ENCODE measurements at places on chromosomes 3 and 15.

- DNase-seq = no peak
Observed at GRCh38 chr15:85652457-85652856, 142.3 kb downstream of the KLHL25 start.

- no peak for DNase-seq
Observed at GRCh38 chr3:184145111-184145524, 10.0 kb downstream of the EIF2B5 start.

GRCh38 chr3:140092848-140093536 lies 158.0 kb downstream of the CLSTN2 start:
- no peak for DNase-seq

DNA sequence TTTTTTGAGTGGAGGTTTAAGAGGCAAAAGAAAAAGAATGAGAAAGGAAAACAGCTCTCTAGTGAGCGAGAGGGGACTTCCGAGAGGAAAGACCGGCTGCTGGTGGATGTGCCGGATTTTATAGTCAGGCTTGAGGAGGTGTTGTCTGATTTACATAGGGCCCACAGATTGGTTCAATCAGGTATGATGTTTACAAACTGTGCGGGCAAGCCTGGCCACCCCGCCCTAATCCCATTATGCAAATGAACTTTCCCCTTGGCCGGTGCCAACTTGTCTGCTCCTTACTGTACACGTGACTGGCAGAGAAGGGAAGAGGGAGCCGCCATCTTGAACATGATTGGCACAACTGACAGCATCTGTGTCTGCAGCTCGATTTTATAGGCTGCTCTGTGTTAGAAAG lies 44.7 kb downstream of the FAM43A start:
- DNase-seq = no peak

DNA sequence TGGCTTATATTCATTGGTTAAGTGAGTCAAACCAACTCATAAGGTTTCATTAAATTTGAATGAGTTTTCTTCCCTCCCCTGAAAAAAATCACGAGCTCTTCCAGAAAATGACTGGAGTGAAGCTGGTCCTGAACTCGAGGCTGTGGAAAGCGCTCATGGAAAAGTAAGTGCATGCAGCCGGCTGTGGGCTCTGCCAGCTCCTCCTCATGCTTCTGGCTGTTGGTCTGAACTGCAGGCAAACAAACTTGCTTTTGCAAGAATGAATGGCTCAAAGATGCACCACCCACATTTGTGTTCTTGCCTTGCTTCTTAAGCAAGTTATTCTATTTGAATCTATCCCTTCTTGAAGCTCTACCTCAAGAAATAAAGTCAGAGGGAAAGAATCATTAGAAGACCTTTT lies 6.2 kb downstream of the ETV5 start:
- no peak for DNase-seq

- DNase-seq = no peak
Observed at GRCh38 chr3:72997421-72997961, 880 bp downstream of the PPP4R2 start.

DNA sequence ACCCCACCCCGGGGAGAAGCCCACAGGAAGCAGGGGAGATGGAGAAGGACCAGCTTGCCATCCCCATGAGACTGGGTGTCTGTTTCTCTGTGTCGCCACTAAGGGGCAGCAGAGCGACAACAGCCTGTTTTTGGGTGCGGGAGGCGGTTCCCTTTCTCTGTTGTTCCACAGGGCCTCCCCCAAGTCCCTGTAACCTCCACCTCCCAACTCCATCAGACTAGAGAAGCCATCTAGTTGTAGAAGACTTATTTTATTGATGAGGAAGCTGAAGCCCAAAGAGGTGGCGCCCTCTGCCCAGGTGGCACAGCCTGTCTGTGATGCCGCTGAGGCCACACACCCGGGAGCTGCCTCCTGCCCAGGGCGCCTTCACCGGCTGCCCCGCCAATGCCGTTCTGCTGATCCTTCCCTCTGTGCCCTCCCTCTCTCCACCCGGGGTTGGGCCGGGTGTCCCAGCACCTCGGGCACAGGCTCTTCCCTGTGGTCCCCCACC lies 3.9 kb upstream of the CCDC9B start:
- no peak for DNase-seq

GRCh38 chr15:28124841-28125240 lies 25.7 kb upstream of the OCA2 start:
- DNase-seq = no peak

- peak; percentile 93 for DNase-seq
Observed at GRCh38 chr3:149273096-149273751, 51.6 kb upstream of the CP start.

- DNase-seq = no peak
Observed at GRCh38 chr3:132145833-132146232, 111.0 kb upstream of the CPNE4 start.

DNA sequence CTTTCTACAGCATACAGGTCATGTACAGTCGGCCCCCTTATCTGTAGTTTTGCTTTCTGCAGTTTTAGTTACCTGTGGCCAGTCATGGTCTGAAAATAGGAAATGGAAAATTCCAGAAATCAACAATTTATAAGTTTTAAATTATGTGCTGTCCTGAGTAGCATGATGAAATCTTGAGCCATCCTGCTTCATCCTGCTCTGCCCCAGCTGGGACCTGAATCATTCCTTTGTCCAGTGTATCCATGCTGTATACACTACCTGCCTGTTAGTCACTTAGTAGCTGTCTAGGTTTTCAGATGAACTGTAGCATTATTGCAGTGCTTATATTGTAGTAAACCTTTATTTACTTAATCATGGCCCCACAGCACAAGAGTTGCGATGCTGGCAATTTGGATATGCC lies 44.8 kb downstream of the AP4E1 start:
- no peak for DNase-seq

DNA sequence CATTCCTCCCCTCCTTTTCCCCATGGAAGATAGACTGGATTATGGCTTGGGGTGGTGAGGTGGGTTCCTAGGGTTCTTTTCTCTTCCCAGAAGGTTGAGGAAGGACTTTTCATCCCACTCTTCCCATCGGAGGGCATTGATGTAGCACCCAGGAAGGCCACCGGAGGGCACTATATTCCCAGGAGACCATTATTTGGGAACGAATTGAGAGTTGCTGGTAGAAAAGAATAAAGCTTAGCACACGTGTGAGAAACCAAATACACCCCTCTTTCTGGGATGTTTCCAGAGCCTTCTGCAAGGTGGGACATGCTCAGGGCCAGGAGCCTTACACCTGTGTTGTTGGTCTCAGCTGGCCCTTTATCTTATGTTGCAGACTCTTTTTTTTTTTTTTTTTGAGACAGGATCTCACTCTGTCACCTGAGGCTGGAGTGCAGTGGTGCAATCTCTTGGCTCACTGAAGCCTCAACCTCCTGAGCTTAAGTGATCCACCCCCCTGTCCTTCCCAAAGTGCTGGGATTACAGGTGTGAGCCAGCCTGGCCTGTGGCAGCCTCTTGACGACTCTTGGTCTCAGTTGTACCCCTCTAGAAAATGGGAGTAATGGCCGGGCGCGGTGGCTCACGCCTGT lies 6.3 kb upstream of the CDC25A start:
- peak; percentile 45 for DNase-seq

GRCh38 chr3:186534113-186534669 lies 10.0 kb downstream of the CRYGS start:
- no peak for DNase-seq

DNA sequence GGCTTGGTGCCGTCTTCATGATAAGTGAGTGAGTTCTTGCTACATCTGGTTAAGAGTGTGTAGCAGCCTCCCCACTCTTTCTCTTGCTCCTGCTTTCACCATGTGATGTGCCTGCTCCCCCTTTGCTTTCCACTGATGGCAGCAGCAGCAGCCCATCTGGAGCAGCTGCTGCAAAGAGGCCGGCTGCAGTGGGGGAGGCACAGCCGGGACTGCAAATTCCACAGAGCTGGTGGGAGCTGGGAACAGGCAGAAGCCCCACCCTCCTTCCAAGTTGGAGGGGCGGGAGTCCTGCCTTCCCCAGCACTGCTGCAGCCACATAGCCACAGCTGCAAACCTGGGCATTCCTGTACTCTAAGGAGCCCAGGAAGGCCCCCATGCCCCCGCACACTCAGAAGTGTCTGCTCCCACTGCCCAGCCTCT lies 62.8 kb upstream of the IMPG2 start:
- DNase-seq = peak; percentile 12

DNA sequence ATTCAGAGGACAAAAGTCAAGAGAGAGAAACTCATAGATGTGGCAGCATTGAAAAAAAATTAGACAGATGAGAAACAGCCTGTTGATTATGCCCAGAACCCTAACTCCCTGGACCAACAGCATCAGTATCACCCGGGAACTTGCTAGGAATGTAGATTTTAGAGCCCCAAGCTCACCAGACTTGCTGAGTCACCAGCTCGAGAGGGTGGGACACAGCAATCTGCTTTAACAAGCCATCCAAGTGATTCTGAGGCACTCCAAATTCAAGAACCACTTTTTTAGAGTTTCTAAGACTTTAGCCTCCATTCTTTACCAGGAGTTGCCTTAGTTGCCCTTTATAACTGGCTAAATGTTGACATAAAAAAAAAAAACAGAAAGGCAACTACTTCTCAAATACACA lies 70.9 kb downstream of the CGGBP1 start:
- DNase-seq = no peak

- no peak for DNase-seq
Observed at GRCh38 chr3:111862974-111863373, 3.9 kb downstream of the PHLDB2 start.

- DNase-seq = no peak
Observed at GRCh38 chr15:38610748-38611147, 46.1 kb upstream of the RASGRP1 start.

GRCh38 chr3:24377218-24377993 lies 117.2 kb downstream of the THRB start:
- no peak for DNase-seq

- no peak for DNase-seq
Observed at GRCh38 chr3:184466413-184466960, 86.6 kb downstream of the CHRD start.

DNA sequence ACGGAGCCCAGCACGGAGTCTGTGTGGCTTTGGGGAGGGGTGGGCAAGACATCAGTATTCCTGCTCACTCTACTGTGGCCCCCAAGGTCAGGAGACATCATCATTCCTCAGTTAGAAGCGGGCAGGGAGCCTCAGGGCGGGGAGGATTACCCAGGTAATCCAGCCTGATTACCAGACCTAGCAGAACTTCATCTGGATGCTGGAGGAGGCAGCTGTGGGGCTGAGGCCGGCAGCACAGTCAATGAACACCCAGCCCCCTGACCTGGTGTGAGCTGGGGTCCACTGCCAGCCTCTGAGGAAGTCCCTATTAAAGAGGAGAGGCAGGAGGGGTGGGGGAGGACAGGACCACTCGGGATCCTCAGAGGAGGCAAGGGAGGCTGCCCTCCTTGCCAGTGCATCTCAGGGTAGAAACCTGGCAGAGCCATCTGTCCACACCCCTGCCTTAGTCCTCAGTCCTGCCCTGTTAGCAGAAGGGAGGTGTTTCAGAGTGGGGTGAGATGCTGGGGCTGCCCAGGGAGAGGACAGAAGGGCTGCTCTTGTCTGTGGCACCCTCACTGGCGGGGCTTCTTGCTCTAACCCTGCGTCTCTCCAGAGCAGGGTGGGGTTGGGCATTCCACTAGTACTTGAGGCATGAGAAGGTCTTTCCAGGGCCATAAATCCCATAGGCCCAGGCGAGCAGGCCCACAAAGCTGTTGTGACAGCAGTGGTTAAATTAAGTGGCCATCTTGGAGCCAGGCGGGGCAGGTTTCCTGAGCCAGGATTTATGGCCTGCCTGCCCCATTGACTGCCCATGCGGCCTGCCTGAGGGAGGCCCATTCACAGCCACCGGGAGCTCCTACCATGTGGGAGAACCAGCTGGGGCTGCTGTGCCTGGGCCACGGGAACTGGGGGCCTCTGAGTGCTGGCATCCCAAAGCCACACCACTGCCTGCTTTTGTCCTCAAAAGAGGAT lies 82.1 kb downstream of the LINGO1 start:
- no peak for DNase-seq

GRCh38 chr3:128634075-128634611 lies 16.5 kb downstream of the RPN1 start:
- no peak for DNase-seq

- DNase-seq = no peak
Observed at GRCh38 chr3:113233497-113233896, 22.1 kb downstream of the BOC start.

- DNase-seq = no peak
Observed at GRCh38 chr3:196013587-196014487, 68.1 kb downstream of the TFRC start.

DNA sequence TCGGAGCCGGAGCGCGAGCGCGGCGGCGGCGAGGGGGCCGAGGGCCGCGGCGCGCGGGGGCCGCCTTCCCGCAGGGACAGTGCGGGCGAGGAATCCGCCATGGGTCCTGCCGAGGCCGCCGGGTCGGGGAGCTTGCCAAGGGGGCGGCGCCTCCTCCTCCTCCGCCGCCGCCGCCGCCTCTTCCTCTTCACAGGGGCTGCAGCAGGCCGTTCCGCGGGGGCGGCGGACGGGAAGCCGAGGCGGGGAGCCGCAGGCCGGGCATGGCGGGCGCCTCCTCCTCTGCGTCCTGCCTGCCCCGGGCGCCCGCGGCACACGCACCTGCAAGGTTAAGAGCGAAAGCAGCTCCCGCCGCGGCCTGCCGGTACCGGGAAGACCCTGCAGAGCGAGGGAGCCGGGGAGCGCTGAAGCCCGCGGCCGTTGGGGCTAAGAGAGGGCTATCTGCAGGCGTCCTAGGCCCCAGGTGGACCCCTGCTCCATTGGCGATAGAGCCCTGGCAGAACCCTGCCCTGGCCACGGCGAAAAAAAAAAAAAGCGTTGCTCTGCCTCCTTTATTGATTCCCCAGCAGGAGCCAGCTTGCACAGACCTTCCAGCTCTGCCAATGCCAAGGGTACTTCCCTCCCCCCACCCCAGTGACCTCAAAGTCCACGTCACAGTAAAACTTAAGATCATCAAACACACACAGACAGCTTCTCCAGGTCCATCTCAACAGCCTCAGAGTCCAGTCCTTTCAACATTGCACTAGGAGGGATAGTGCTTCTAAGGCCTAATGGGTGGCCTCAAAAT lies at the start of gene LYSMD2:
Gene LYSMD2 (minus strand): TSS at position 134 of the 784 bp plus-strand sequence. CDS start 33 bp downstream, at position 101.
- DNase-seq = no peak

Measured in HFF-Myc (cell line).